A673 (cell line): ENCODE measurements at places on chromosomes 5 and 9. TPM values are rescaled to one million over a fixed set of nuclear protein-coding genes. Genes with fewer than 3 reads are reported as not detected.

Gene TMC1
- total RNA-seq: 0.61 and 0.75 TPM in 2 replicates

Gene PCDHGA10
- total RNA-seq: 3.6 TPM in 2 replicates

Gene ARL14EPL
- total RNA-seq: not detected in 2 replicates

Gene SLIT3
- total RNA-seq: not detected in 2 replicates

Gene CYLC2
- total RNA-seq: not detected in 2 replicates

Gene GABRA1
- not detected in 2 replicates for total RNA-seq

Gene CLTA
- 195 and 226 TPM in 2 replicates for total RNA-seq

Gene INSYN2B
- 5.6 and 10.8 TPM in 2 replicates for total RNA-seq

DNA sequence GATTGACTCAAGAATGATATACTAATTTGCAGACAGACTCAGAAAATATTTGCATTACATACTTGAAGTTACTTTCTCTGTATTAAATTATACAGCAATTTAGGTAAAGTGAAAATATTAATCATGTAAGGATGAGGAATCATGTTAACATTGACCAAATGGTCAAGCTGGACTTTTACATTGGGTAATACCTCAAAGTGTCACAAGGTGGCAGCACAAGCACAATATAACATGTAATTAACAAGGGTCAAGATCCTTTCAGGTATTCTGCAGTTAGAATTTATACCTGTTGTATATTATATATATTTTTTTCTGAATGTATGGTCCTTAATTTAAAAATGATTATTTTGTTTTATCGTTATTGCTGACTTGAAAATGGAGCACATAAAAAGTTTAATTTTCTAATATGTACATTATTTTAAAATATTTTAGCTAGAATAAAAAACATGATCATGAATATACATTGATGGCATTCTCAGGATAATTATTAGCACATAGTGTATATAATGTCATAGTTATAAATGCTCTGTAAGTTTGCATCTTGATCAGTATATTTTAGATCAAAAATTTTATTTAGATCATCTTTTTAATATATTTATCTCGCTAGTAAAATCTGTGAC lies 8.6 kb downstream of the HAPLN1 start:
- DNase-seq: peak; percentile 25

GRCh38 chr5:86765778-86766502 lies 148.2 kb downstream of the COX7C start:
- peak; percentile 4 for DNase-seq

DNA sequence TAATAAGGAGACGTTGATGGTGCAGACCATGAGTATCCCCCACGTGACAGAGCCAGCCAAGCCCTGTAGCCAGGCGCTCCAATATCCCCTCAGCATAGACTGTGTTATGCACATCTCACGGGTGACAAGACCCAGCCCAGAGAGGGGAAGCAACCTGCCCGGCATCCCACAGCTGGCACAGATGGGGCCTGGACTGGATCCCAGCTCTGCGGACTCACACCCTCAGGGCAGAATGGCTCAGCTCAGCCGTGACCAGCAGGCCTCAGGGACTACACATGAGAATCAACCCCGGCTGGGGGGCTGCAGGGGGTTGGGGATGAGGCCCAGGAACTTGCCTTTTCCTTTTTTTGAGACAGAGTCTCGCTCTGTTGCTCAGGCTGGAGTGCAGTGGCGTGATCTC lies 11.7 kb downstream of the FIBCD1 start:
- no peak for DNase-seq

DNA sequence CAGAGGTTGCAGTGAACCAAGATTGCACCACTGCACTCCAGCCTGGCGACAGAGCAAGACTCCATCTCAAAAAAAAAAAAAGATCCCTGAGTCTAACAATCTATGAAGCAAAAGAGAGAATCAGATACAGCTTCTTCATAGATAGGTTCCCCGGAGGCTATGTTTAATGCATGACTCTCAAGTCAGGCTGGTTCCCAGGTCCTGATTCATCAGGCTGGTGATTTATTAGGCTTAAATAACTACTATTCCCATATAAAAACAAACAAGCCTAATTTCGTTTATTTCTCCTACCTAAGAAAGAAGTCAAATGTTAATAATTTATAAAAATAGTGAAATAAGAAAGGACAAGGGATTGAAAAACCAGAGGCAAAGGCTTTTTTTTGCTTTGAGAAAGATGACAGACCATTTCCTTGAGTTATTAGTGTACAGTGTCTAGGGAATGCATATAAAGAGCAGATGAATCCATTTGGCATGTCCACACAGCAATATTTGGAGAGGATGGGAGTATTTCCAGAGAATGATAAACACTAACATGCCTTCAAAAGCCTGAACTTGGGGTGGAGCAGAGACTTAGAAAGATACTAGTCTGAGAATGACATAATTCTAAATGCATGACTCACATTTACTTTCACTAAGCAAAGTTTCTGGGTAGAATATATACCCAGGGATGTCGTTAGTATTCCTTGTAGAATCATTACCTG lies 115.3 kb downstream of the NREP start:
- no peak for DNase-seq

- no peak for DNase-seq
These were observed 39.2 kb downstream of the EXOSC2 start for GRCh38 chr9:130732793-130733221.

GRCh38 chr9:93268551-93269314 lies 84.8 kb downstream of the WNK2 start:
- DNase-seq: no peak

DNA sequence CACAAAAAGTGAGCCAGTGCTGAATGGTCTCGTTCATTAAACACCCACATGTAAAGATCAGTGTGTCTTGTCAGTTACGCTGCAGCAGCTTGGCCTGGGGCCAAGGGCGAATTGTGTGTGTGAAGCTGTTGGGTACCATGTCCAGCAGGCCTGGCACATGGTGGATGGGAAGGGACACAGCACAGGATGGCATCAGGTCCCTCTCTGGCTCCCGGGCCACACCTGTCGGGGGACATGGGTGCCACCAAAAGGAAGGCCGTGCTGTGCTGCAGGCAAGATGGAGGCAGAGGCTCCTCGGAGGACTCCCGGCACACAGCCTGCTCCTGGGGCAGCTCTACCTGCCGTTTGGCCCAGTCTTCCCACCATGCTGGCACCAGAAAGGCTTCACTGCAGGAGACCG lies 32.0 kb downstream of the NKD2 start:
- DNase-seq: no peak

GRCh38 chr5:109829331-109829730 lies 139.6 kb downstream of the MAN2A1 start:
- DNase-seq: no peak

GRCh38 chr5:76641514-76642120 lies 18.4 kb upstream of the F2RL2 start:
- DNase-seq: peak; percentile 88

DNA sequence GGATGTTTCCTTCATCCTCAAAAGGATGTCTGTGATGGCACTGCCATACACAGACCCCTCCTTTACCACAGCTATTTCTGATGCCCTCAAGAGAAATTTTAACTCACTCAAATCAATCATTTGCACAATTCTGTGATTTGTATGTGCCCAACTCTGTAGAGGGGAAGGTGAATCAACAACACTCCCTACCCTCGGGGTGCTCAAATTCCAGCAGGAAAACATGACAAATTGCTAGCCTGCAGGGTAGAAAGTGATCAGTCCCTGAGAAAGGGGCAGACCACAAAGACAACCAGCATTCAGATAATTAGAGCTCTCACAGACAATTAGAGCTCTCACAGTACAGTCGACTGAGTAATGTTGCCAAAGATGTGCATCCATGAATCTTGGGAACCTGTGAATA lies 45.3 kb upstream of the FOXE1 start:
- DNase-seq: no peak

GRCh38 chr5:149400304-149400703 lies 21.2 kb upstream of the IL17B start:
- DNase-seq: no peak

DNA sequence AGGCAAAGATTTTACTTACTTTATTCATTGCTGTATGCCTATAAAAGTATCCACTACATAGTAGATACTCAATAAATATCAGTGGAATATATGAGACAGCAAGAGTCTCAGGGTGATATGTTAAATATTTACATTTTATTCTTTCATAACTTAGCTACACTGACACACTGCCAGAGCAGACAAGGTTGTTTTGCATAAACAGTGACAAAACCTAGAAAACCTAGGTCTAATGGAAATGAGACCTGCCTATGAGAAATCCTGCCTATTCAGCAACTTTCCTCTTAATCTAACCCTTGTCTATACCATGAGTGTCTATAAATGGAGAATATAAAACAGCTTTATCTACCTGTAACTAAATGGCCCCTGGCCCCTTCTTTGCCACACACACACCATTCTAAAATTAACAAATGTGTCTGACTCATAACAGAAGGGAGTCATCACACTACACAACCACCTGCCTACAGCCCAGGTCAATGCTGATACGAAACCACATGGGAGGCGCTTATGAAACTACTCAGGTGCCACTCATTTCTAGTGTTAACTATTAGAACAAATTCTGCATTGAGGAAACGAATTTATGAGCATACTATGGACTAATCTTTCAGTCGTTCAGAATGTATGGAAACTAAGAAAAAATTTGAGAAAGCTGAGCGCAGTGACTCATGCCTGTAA lies 60.3 kb downstream of the UBAP2 start:
- DNase-seq: no peak

GRCh38 chr9:109507421-109507838 lies 9.3 kb upstream of the PTPN3 start:
- no peak for DNase-seq

- DNase-seq: no peak
These were observed 116.5 kb upstream of the OTULINL start for GRCh38 chr5:14465116-14465515.

DNA sequence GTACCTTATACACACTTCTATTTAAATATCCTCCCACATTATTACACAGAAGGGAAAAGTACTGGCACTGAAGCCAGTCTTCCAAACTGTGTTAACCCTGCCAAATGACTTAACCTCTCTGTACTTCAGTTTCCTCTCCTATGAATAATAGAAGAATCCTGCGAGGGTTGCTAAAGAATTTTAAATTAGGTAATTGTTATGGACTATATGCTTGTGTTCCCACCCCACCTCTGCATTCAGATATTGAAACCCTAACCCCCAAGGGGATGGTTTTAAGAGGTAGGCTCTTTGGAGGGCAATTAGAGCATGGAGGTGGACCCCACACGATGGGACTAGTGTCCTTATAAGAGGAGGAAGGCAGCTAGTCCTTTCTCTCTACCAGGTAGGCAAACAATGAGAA lies 72.7 kb downstream of the TTLL11 start:
- no peak for DNase-seq

DNA sequence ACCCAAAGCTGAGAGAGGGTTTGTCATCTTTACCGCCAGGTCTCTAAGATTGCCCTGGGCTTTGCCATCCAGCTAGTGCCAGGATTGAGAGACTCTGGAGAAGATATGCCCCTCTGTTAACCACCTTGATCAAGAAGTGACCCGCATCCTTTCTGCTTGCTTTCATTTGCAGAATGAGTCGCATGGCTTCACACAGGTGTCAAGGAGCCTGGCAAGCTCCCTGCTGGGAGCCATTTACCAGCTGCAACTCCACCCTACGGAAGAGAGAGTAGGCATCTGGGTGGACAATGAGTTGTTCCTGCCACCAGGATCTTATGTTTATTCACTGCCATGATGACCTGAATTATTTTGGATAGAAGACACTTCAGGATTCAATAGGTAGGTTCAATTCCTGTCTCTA lies 43.0 kb downstream of the HSD17B3 start:
- DNase-seq: no peak

GRCh38 chr5:113140837-113141671 lies 164.5 kb downstream of the DCP2 start:
- peak; percentile 84 for DNase-seq

DNA sequence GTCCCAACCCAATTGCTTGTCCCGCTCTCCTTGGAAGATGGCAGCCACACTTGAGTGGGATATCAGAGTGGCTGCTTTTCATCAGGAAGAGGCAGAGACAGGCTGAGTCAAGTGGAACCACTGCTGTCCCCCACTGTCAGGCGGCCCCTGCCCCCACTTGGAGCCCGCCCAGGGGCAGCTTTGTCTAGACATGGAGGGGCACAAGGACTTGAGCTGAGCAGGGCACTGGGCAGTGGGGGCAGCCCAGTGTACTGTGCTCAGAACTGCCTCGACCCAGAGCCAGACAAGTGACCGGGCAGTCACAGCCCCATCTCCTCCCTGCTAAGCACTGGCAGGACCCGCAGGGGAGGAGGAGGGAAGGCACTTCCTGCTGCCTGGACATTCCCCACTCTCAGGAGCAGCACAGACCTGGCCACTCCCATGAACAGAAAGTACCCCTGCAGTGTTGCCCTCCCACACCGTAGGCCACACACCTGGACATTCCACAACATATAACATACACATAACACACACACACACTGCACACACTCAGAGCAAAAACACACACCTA lies 91.0 kb downstream of the MRPL36 start:
- no peak for DNase-seq

GRCh38 chr9:70160686-70161600 lies 97.8 kb upstream of the SMC5 start:
- DNase-seq: no peak

- DNase-seq: no peak
These were observed 89.8 kb downstream of the CDKN2A start for GRCh38 chr9:21904371-21904770.

- no peak for DNase-seq
These were observed 12.9 kb downstream of the TCF7 start for GRCh38 chr5:134127376-134127861.

DNA sequence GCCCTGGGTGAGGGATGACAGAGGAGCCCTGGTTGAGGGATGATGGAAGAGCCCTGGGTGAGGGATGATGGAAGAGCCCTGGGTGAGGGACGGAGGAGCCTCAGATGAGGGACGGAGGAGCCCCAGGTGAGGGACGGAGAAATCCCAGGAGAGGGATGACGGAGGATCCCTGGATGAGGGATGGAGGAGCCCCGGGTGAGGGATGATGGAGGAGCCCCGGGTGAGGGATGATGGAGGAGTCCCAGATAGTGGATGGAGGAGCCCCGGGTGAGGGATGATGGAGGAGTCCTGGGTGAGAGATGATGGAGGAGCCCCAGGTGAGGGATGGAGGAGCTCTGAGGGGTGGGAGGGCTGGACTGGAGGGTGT lies 10.9 kb downstream of the PHF2 start:
- DNase-seq: no peak
